ENCODE measurements at places on chromosomes 7 and 10.

- no peak for DNase-seq
Observed at GRCh38 chr10:9895981-9896380, 1121.7 kb upstream of the CELF2 start.

GRCh38 chr10:132884041-132884440 lies 58.3 kb downstream of the CFAP46 start:
- DNase-seq, result no peak

GRCh38 chr10:8133146-8133545 lies 78.7 kb downstream of the GATA3 start:
- no peak for DNase-seq

DNA sequence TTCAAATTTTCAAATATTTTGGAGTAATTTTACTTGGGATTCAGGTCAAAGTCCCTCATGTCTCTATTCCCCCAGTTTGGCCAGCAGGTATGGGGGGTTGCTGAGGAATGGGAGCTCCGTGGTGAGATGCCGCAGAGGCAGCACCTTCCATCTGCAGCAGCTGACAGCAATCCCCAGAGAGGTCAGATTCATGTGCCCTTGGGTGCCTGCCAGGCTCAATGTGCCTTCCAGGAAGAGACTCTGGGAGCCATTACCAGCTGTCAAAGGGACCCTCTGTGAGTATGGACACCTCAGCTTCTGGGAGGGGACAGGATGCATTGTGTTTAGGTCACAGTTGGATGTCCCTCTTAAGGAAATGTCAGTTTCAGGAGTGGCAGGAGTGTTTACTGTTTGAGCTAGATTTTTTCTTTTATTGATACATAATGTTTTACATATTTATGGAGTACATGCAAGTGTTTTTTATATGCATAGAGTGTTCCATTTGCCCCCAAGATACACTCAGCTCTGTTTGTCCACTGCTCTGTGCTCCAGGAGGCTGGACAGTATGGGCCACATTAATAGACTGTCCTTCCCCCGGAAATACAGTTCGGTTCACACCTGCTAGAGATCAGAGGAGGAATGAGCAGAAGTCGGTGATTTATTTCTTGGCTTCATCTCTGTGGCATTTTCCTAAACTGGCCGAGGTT lies 75.3 kb upstream of the GRB10 start:
- no peak for DNase-seq

DNA sequence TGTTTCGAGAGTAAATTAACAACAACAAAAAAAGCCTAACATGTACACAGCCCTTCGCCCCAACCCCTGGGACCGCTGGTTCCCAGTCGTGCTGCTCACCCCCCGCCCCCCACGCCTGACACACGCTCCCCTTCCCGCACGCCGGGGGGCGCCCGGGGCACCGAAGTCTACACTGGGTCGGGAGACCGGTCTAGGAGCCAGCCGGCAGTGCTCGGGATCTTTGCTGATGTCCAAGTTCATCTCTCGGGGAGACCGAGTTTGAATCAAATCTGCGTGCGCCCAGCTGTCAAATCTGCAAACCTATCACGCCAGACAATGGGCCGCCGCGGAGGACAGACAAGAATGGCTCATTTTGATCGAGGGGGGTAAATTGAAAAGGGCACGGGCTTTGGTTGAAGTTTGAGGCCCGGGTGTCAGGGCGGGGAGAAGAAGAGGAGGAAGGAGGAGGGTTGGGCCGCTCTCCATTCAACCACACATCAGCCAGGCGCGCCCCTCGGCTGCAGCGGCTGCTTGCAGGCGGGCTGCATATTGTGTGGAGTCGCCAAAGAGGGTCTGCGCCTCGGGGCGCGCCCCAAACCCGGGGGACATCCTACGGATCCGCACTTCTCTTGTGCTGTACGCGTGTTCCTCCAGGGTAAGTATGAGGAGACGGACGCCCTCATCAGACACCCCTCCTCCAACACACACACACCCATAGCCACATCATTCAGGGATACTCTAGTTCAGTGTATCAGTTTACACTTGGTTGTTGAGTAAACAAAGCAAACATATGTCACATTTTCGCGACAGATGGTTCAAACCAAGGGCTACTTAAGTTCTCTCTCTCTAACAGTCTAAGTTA lies 1.3 kb upstream of the GFRA1 start:
- peak; percentile 74 for DNase-seq

GRCh38 chr7:98241674-98242241 lies 10.3 kb downstream of the TECPR1 start:
- DNase-seq, result no peak

GRCh38 chr10:132359305-132360040 lies 27.5 kb downstream of the LRRC27 start:
- no peak for DNase-seq

DNA sequence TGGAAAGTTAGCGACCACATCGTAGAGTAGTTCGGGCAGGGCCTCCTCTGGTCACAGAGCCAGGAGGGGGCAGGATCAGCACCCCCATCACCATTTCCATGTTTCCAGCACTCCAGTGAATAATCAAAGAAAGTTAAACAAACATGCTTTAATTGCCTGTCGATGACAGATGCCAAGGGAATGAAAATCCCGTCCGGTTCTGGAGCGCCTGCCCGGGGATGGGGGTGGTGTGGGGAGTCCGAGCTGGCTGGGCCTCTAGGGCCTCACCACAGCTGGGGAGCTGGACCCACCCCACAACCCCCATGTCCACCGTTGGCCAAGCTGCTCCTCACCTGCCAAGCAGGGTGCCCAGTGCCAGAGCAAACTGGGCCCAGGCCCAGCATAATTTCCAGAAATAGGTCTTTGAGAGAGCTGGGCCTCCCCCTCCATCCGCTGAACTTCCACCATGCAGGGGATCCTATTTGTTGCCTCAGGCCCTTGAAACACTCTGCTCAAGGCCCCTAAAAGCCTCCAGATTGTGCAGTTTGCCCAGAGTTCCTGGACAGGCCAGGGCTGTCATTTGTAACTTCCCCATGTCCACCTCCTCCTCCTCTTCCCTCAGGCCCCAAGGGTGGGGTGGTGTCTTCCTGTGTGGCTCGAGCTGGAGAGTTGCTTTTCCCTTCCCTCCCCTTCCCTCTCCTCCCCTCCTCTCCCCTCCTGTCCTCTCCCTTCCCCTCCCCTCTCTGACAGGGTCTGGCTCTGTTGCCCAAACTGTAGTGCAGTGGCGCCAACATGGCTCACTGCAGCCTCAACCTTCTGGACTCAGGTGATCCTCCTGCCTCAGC lies 101.0 kb downstream of the MYL10 start:
- DNase-seq, result no peak

DNA sequence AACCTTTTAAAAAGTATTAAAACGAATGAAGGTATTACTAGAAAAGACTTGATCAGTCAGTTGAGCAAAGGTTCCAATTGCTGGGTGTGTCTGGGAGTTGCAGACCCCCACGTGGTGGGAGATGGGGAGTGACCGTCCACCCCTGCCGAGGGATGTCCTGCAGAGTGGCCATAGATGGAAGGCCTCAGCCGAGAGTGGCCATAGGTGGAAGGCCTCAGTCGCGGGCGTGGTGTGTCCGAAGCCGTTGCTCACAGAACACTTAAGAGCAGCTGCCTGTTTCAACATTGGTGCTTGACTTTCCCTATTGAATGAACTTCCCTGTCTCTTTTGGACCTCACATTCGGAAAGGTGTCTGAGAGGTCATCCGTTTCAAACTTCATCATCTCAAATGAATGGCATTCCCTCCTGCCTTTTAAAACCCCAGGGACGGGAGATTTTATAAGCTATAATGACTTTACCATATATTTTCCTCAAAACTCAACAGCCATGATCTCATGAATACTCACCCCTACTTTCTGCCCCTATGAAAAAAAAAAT lies 69.4 kb downstream of the CAMK1D start:
- DNase-seq, result no peak

DNA sequence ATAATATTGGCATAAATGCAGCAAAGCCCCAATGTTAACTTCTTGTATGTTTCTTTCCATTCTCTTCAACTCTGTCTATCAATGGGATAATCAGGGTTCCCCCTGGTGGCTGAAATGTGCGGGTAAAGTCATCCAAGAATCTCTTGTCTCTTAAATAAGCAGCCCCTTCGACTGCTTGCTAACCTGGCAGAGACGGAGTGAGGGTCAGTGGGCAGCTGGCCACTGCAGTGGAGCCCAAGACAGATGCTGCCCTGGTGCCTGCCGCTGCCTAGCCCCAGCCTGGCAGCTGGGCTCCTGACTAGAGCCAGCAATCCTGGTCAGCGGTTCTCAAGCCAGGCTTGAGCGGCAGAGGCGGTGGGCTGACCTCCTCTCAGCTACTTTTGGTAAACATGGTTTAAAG lies 248.9 kb downstream of the COBL start:
- peak; percentile 59 for DNase-seq

- DNase-seq, result no peak
Observed at GRCh38 chr10:69073026-69073425, 14.9 kb upstream of the SRGN start.

DNA sequence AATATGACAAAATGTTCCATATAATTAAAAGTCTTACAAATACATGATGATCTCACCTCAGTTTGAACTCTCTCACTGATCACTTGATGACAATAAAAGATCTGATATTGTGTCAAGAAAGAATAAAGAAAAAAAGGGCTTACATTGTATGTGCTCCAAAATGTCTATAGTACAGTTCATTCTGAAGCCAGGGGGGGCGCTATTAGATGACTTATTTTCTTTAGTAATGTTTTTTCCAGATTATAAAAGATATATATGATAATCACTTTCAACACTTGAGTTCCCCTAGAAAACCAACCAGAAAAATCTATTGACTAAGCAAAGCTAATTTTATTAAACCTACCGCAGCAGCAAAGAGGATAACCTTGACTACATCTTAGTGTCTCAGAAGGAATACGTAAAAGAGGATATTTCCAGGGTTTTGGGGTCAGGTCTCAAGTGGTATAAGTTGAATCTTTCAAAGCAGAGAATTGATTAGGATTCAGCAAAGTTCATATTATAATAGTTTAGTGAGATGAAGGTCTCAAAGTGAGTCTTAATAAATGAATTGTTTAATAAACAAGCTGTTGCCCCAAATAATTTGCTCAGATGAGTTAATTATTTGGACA lies 55.8 kb downstream of the PTN start:
- no peak for DNase-seq

- no peak for DNase-seq
Observed at GRCh38 chr7:107813524-107813923, 10.5 kb upstream of the SLC26A3 start.

- peak; percentile 98 for DNase-seq
Observed at GRCh38 chr10:68231106-68231816, 652 bp downstream of the ATOH7 start.

GRCh38 chr7:77425101-77426051 lies 9.2 kb upstream of the GSAP start:
- peak; percentile 43 for DNase-seq

- no peak for DNase-seq
Observed at GRCh38 chr10:76210211-76210610, 778.8 kb downstream of the LRMDA start.
